Mesendoderm (in vitro differentiated cells): ENCODE measurements at places on chromosomes 12 and 14.

GRCh38 chr14:53529519-53529918 is 376.4 kb upstream of the DDHD1 start:
- DNase-seq, result no peak

DNA sequence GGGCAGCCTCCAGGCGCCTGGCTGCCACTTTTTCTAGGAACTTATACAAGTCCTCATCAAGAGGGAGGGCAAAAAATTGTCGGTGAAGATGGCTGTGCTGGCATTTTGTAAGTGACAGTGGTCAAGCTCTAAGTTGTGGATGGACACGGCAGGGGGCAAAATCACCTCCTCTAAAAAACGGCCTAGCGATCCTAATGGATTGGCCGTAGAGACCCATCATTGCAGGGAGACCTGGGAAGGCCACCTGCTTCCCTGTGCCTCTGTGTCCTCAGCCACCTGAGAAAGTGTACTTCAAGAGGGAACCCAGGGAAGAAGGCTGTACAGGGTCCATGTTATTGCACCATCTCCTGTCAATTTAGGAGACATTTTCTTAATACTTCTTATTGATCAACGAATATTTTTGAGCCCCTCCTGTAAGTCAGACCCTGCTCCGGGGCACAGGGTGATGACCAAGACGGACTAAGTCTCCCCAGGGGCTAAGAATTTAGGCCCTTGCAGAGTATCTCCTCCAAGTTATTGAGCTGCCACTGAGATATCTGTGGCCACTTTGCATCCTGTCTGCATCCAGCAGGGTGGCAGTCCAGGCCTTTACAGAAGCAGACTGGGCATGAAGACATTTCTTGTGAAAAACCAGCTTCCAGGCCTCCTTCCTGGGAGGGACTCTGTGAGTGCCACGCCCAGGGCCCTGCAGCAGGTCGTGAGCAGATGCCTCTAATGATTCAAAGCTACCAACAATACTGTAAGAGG is 40.5 kb downstream of the PSMA6 start:
- DNase-seq, result no peak

DNA sequence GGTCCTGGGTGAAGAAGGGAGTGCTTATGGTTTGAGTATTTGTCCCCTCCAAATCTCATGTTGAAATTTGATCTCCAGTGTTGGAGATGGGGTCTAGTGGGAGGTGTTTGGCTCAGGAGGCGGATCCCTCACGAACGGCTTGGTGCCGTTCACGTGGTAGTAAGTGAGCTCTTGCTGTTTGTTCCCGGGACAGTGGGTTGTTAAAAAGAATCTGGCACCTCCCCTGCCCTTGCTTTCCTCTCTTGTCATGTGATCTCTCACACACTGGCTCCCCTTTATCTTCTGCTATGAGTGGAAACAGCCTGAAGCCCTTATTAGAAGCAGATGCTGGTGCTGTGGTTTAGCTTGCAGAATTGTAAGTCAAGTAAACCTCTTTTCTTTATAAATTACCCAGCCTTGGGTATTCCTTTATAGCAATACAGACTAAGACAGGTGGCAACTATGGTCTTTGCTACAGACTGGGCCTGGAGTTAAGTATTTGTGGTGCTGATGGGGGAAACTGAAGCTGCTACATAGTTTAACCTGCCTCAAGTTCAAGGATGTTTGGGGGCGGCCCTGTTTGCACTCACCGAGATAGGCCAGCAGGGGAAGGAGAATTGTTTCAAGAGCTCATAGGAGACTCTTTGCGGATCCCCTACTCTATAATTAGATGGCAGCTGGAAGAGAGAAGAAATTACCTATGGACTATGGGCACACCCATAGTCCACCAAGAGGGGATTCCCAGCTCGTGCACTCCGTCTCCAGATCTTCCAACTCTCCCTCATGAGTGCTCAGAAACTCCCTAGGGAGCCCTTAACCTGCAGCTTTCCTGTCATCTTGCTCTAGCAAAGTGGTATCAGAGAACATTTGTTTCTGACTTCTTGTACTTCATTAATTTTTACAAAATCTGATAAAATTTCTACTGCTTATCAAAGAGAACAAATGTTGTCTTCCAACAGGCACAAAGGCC is 164.6 kb downstream of the SLC15A5 start:
- peak; percentile 91 for DNase-seq

DNA sequence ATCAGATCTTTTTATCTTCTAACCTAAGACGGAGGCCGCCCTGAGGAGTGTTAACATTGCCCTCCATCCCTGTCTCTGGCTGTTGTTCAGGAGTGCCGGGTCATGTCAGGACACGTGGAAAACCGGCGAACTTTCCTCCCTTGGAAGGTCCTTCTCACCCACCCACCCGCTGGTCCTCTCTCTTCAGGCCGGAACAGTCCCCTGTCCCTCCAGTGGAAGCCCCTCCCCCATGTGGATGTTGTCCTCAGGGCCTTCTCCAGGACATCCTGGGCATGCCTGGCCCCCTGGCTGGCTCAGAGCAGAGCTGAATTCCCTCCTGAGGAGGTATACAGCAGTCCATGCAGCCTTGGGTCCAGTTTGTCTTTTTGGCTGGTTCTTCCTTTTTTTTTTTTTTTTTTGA is 20.3 kb upstream of the ITPK1 start:
- no peak for DNase-seq

- DNase-seq, result no peak
Observed at GRCh38 chr14:99805757-99806439, 12.7 kb downstream of the EML1 start.

DNA sequence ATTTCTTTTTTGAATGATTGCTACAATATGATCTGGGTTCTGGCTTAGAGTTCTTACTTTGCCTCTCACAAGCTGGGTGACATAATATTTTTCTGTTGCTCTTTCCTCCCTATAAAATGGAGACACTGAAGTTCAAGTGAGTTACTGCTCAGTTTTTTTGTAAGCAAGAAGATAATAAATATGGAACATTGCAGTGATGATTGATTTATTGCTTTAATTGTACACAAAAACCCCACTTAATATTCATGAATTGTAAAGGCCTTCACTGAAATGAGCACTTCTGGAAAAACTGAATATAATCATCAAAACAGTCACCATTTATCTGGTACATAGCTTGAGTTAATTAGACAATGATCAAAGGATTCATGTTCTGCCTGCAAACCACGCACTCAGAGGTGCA is 71.8 kb upstream of the NAP1L1 start:
- DNase-seq, result no peak

- no peak for DNase-seq
Observed at GRCh38 chr14:20306079-20306423, 300 bp upstream of the TTC5 start.

DNA sequence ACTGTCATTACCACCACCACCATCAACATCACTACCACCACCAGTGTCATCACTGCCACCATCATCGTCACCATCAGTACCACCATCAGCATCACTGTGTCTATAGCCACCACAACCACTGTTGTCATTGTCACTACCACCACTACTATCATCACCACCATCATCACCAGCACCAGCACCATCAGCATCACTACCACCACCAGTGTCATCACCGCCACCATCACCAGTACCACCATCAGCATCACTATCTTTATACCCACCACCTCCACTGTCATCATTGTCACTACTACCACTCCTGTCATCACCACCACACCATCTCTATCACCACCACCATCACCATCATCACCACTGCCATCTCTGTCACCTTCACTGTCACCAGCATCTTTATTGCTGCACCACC is 60.6 kb downstream of the BEGAIN start:
- DNase-seq, result no peak

DNA sequence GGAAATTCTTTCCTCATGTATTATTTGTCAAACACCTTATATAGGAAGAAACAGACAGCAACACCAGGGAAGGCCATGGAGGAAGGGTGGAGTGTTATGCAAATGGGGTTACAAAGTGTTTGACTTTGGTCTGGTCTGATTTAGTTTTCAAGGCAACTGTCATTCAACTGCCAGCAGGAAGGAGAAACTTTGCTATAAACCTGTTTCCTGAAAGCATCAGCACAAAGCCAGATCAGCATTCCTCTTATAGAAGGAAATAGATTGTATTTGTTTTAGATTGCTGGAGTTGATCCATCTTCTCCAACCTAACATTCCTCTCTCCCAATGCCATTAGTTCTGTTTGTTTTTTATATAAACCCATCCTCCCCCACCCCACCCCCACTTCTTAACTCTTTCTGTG is 65.7 kb downstream of the STAB2 start:
- no peak for DNase-seq

DNA sequence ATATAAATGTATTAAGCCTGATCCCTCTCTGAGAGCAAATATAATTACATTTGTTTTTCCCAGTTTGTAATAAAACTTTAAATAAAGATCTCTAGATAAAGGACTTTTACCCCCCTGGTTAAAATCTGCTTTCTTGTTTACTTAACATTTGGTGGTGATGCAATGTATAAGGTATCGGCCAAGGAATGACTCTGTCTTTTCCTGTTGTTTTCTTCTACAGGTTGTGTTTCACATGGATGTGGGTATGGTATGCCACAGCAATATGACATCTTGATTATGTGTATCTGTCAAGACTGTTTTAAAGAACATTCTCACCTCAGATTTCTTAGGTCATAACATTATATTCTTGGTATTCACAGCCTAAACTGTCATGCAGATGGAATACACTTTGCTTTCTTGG is 210.6 kb upstream of the NOVA1 start:
- DNase-seq, result peak; percentile 9

DNA sequence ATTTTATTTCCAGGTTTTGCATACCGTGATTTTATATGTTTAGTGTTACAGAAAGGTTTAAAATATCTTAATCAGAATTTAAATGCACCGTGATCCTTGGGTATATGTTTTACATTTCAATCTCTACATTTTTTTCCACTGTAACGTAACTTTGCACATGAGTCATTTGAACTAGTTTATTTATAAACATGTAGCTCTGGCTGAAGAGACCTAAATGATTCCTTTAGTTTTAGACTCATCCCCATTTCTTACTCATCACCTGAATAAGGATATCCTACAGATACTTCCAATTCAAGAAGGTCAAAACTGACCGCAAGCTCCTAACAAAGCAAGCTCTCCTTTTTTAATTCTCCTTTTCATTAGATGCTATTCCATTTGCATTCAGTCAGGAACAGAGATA is 42.7 kb upstream of the SLC6A15 start:
- DNase-seq, result no peak

DNA sequence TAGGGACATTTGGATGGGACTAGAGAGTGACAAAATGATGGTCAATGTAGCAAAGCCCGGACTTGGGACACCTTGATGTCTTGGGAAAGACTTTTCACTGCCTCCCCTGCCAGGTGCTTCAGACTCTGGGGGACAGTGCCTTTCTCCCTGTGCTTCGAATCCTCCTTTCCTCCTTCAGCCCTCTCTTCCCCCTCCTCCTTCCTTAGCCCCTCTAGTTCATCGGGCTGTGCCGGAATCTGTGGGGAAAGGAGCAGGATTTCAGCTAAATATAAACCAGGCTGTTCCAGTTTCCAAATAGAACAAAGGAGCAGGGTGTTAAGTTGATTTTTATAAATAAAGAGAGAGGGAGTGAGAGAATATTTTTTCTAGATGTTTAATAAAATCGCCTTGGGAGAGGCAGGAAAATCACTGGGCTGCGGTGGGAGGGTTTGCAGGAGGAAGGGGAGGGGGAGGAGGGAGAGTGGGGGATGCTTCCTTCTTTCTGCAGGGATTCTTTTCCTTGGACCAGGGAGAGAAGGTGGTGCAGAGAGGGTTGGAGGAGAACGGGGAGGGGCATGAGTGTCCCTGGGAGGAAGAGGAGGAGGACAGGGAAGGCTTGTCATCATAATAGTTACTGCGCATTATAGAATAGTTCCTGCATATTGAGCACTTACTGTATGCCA is 21.3 kb upstream of the CABP1 start:
- DNase-seq, result no peak

GRCh38 chr12:19474147-19474546 is 34.9 kb downstream of the AEBP2 start:
- DNase-seq, result no peak

DNA sequence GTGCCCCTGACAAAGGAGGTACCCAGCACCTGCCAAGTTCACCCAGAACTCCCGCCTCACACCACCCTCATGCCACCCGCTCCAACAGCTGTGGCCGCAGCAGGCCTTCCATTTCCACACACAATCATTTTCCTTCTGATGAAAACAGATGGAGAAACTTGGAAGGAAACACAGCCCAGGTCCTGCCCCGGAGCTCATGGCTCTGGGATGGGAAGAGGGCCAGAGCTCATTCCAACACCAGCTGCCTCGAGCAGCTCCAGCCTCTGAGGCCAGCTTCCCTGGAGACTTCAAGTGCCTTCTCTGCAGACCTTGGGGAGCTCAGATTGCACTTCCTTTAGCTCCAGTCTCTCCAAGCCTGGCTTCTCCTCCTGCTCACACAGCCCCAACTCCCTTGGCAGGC is 55.1 kb upstream of the CMKLR1 start:
- DNase-seq, result no peak

GRCh38 chr12:84218406-84218805 is 694.2 kb downstream of the SLC6A15 start:
- DNase-seq, result no peak

DNA sequence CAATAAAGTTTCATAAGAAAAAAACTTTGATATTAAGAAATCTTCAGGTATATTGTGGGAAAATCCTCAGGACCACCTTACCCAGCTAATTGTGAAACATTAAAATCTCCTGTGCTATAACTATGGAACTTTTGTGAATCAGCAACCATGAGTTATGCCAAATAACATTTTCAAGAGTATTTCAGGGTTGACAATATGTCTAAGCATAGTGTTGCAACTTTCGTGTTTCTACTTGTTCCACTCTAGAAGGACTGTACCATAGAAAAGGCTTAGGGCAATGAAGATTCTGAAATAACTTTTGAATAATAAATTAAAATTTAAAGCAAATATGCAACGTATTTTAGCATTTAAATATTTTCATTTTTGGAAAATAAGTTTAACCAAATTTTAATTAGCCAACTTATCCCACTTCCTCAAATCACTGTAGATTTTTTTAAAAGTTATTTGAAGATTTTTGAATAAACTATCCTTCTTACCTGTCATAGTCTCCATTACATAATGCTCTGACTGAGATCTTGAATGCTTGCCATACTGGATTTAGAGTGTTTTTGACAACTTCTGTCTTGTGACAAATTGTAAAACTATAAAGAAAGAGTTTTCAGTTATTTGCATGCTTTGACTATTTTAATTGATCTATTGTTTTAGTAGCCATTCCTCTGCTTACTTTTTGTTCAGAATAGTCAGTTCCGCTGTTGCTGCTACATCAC is 143.6 kb downstream of the CPNE8 start:
- DNase-seq, result no peak

DNA sequence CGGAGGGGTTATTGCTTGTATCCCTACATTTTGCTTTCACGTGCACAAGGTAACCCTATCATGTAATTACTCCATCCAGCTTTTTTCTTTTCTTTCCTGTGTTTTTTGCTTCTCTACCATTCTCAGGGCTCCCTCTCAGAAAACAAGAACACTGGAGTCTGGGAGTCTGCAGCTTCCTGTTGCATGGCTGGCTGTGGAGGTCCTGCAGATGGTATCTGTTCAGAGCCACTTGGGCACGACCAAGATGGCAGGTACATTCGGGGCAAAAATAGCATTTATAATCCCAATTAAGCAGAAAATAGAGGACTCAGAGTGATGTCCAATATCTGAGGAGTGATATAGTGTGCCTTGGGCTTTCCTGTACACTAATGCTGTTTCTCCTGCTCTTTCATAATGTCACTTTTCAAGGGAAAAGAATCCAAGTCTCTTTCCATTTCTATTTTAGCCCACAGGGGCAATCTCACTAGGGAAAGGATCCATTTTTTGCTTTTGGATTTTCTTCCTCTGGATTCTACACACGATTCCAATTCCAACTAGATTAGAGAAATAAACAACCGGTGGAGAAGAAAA is 3.2 kb upstream of the NUMB start:
- no peak for DNase-seq

- peak; percentile 44 for DNase-seq
Observed at GRCh38 chr14:92687681-92688433, 60.6 kb downstream of the LGMN start.
